Stimulated activated CD4-positive, alpha-beta T cell treated with anti-CD3 and anti-CD28 coated beads, Interleukin-2, amount 100 ng/mL, for 24 hours (primary cell): ENCODE measurements at places on chromosomes 1 and 21.
A peak's percentile ranks its signal among the peaks of the same experiment; 100 is the strongest.

DNA sequence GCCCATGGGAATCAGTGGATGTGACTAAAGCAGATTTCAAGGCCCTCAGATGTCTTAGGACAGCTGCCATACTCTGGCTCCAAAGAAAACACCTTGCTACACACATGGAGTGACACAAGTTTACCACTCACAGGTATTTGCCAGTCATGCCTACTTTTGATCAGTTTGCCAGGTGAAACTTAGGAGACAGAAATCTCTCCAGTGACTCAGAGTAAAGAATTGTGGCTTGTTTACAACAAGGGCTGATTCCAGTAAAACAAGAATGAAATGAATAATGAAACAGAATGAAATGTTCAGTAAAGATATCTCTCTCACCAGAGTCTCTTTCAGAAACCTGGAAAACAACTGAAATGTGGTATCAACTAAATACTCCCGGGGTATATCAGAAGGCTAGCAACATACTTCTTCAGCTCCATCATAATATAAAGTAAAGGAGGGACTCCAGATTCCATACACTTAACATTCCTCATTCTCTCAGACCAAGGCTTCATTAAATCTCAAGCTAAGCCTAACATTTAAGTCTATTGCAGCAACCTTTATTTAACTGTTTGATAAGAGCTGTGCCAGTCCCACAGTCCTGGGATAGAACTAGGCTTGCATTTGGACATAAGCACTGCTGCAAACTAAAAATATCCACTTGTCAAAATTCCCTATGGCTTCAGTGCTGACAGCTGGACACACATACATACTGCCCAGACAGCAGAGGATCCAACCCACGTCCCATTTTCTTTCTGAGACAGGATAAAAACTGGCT lies 143.3 kb downstream of the SIPA1L2 start:
- no peak for DNase-seq

DNA sequence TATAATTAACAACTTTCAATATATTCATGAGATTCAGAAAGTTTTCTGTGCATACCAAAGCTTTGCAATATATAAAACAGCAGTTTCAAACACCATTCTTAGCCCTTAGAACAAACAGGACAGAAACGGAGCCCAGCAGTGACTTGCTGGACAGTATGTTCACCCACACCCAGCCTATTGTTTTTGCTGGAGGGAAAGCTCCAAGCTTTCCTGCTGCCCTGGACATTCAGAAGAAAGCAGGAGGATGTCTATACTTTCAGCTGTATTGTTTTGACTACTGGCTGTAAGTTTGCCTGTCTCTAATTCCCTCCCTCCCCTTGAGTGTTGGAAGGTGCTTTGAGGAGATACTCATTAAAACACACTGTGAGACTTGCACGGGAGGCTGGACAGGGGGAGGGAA lies 9.6 kb downstream of the DENND2C start:
- no peak for DNase-seq

GRCh38 chr1:9823693-9823942 lies 147 bp downstream of the CLSTN1 start:
- DNase-seq: no peak

- peak; percentile 30 for DNase-seq
Measured at GRCh38 chr1:205600085-205600484, 31.7 kb downstream of the ELK4 start.

DNA sequence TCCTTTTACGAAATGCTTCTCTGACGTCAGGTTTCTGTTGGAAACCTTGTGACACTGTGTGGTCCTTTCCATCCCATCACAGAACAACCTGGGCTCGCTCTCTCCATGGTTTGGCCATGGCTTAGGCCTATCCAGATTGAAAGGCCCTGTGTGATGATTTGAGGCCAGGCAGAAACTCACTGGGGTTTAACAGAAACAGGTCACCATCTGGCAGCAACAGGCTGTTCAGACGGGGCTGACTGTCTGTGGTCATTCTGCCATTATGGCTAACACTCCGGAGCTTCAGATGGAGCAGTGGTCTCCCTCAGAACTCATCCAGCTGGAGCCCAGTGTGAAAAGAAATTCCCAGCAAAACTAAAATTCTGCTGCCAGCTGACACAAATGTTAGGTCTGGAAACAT lies 9.3 kb downstream of the PLEKHM2 start:
- DNase-seq: no peak

GRCh38 chr1:32464716-32465577 lies at the start of gene ZBTB8B:
Gene ZBTB8B (plus strand): TSS chr1:32465072. CDS start chr1:32470625, 5,553 bp downstream.
- peak; percentile 63 for DNase-seq

- DNase-seq: no peak
Measured at GRCh38 chr1:150601540-150601939, 22.1 kb upstream of the MCL1 start.

DNA sequence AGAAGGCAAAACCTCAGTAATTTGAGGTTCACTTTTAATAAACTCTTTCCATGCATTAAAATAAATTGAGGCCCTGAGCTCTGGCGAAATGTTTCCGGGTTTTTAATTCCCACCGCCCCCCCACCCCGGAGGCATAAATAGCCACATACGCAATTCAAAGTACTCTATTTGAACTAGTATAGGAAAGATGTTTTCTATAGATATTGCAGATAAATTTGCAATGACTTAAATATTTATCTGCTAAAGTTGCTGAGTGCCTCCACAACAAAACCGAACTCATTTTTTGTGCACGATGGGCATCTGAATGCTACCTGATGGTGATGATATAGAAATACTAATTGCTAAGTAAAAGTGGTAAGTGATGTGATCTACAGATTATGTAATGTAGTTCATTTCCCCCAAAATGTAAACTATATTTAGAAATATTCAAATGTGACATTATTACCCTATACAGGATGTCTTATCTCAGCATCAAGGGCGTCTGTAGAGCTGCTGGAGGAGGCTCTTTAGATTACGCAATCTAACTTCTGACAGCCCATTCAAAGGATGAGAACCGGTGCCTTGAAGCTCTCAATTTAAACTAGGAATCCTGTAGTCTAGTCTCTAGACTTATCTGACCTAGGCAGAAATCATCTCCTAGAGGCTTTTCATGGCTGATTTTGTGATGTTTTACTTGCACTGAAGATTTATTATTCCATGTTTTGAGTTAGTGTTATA lies 8.5 kb downstream of the IRF2BP2 start:
- no peak for DNase-seq

DNA sequence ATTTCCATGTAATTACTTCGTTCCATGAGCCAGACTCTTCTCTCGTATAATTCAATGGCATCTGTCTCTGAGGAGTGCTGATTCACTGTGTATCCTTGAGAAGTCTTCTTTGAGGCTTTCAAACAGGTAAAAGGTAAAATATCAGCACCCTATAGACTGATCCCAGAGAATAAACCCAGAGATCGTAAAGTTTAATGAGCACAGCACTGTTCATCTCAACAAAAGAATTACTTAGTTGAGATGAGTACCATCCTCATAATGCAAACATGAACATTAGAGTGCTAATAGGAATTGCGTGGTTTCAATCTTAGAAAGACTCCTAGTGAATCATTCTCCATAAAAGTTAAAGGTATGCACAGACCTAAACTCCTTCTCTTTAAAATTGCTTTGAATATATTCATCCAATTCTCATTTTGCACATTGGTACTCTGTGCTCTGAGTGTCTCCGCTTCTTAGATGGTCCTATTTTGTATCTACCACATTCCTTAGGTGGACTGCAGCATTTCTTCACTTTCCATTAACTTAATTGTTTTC lies 97.2 kb downstream of the TBX15 start:
- DNase-seq: no peak

DNA sequence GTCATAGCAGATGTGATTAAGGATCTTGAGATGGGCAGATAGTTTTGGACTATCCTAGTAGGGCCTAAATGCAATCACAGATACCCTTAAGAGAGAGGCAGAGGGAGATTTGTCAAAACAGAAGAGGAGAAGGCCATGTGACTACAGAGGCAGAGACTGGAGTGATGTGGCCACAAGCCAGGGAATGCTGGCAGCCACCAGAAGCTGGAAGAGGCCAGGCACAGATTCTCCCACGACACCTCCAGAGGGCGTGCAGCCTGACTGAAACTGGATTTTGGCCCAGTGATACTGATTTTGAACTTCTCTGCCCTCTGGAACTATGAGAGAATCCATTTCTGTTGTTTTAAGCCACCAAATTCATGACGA lies 52.1 kb upstream of the EPS8L3 start:
- DNase-seq: no peak

DNA sequence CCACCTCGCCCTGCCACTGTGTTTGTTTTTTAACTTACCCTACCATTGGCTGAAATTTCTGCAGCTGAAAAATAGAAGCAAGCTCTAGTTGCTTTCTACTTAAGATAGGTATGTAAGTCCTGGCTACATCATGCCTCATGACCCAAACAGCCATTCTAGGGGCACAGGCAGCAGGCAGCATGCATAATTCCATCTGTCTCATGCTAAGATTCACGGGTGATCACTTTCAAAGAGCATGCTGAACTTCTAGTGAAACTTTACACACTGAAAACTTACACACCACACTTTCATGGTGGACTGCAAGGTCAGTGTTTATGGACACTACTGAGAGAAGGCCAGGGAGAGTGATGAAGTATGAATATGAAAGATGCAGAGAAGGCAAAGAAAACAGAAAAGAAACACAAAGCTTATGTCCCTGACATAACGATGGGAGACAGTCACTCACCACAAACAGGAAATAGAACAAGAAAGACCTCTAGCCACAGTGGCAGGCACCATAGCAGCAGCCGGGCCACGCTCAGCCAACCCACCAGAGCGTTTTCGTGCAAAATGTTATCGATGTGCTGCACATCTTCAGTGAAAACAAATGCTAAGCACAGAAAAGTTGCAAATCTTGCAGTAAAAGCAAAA lies 102.3 kb upstream of the TIAM1 start:
- DNase-seq: peak; percentile 20

- DNase-seq: peak; percentile 23
Measured at GRCh38 chr1:183590244-183591191, at the start of gene NCF2. Gene NCF2 (minus strand): TSS chr1:183590459. CDS start chr1:183590329, 130 bp downstream.

DNA sequence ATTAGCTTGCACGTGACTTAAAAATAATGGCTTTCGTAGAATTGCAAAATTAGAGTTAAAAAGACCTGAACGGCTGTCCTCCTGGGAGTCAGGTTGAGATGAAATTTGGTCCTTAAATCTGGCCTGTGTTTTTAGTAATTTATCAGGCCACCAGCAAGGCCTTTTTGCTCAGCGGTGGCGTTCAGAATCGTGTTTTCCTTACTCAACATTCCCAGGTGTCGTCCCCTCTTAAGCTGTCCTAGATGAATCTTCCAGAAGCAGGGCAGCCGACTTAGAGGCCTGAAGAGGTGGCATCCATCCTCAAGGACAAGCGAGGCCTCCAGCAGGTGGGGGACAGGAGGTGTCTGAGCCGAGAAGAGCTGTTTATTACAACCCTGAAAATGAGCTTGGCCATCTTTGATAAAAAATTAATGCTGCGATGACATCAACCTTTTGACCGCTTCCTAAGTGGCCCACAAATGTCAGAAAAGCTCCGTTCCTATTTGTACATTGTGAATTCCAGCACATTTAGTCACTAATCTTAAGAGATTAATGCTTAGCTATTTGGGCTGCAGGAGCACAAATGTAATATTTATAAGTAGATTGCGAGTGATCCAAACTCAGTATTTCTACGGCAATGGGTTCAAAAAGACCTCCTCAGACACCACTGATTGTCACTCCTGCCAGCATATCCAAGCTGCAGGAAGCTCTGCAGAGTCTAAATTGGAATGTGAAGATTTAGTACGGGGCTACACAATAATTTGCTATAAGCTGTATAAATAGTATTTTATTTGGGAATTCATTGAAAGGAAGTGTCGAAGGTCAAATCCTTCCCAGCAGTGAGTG lies 344.1 kb upstream of the VAMP3 start:
- no peak for DNase-seq

- no peak for DNase-seq
Measured at GRCh38 chr1:163842571-163842970, 520.8 kb downstream of the NUF2 start.

DNA sequence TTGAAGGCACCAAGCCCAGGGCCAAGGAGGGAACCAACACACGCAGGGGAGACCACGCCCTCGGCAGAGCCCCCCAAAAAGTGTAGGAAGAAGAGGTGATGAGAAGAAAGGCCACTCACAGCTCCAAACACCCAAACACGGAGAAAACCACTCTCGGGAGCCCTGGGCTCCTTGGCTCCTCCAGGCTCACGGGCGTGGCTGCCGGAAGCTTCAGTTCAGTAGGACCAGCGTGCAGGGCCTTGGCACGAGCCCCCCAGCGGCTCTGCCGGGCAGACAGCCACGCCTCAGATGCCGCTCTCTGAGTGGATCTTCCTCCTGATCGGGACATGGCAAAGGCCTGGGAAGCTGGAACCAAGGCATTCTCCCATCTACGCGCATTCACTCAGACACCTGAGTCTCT lies 94.0 kb downstream of the NPHP4 start:
- no peak for DNase-seq

- no peak for DNase-seq
Measured at GRCh38 chr1:113027007-113027406, 46.0 kb upstream of the LRIG2 start.

DNA sequence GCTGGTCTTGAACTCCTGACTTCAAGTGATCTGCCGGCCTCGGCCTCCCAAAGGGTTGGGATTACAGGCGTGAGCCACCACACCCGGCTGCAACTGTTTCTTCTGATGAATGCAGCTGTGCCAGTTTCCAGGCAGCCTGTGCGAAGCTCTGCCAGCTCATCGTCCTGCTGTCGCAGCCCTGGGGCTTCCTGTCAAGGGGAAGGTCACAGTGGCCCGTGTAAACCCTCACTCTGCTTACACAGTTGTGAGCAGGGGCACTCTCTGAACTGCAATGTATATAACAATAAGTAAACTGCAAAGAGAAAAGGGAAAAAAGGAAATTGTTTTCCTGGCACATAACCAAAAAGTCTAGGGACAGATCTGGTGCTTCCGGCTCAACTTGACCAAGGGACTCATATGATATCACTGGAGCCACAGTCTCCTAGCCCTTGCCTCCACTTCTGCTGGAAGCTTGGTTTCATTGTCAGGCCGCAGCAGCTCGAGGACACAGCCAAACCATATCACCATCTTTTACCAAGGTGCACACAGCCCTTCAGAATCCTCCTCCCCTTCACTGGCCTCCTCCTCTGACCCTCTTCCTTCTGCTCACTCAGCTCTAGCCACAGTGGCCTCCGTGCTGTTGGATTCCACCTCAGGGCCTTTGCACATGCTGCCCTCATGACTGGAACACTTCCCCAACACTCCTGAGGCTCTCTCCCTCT lies 22.8 kb upstream of the LBR start:
- no peak for DNase-seq

GRCh38 chr1:47940779-47941178 lies 56.4 kb downstream of the TRABD2B start:
- no peak for DNase-seq
